ENCODE measurements at places on chromosomes 3 and 15. TPM values are rescaled to one million over a fixed set of nuclear protein-coding genes. Genes with fewer than 3 reads are reported as not detected.

The LINGO1 gene
- 4.5 TPM for total RNA-seq

The NRG4 gene
- 0.18 TPM for total RNA-seq

The ZNF385D gene
- total RNA-seq, result 7.8 TPM

DNA sequence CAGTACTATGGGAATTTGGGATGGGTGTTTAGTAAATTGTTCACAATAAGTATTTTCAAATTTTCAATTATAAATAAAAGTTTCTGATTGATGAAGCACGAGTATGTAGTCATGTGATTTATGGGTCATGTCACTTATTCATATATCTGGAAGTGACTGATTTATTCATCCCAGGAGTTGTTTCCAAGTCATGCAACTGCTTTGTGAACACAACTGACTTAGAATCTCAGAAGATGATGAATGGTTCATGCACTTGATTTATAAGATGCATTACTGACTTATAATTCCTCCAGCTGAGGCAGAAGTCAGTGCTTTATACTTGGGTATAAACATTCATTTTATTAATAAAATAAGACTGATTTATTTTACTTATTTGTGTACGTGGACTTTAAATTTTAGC is 137.8 kb upstream of the CBLB start:
- H3K4me3 ChIP-seq, result no peak overlapping the region
- no peaks in the 10 kb centered on the region for H3K27me3 ChIP-seq
- no peak for DNase-seq
- no peaks in the 10 kb centered on the region for H3K36me3 ChIP-seq
- H3K4me1 ChIP-seq, result peaks cover 18% of the 10 kb centered on the region
- peak overlapping the region; percentile 90 for H3K27ac ChIP-seq

The RBPMS2 gene
- total RNA-seq, result 10.6 TPM

DNA sequence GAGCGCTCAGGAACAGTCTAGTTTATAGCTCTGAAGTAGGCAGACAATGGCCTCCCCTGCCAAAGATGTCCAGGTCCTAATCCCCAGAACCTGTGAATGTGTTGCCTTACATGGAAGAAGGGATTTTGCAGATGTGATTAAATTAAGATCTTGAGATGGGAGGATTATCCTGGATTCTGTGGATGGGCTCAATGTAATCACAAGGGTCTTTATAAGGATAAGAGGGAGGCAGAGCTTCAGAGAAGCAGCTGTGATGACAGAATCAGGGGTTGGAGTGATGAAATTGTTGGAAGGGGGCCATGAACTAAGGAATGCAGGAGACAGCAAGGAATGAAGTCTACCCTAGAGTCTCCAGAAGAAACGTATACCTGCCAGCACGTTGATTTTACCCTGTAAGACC is 14.0 kb upstream of the GK5 start:
- H3K4me3 ChIP-seq, result no peak overlapping the region
- H3K27ac ChIP-seq, result no peak overlapping the region
- no peaks in the 10 kb centered on the region for H3K4me1 ChIP-seq
- no peaks in the 10 kb centered on the region for H3K36me3 ChIP-seq
- no peak for DNase-seq

The TPRG1 gene
- total RNA-seq, result 1.1 TPM

The HYAL1 gene
- total RNA-seq, result 0.27 TPM

The SLC9A9 gene
- 1.5 TPM for total RNA-seq

The DCP1A gene
- total RNA-seq, result 24.9 TPM

GRCh38 chr3:155747946-155748290 is 3.0 kb upstream of the PLCH1 start:
- H3K4me3 ChIP-seq, result no peak overlapping the region
- no peaks in the 10 kb centered on the region for H3K36me3 ChIP-seq
- DNase-seq, result no peak
- H3K27ac ChIP-seq, result no peak overlapping the region
- peaks cover 14% of the 10 kb centered on the region for H3K4me1 ChIP-seq

DNA sequence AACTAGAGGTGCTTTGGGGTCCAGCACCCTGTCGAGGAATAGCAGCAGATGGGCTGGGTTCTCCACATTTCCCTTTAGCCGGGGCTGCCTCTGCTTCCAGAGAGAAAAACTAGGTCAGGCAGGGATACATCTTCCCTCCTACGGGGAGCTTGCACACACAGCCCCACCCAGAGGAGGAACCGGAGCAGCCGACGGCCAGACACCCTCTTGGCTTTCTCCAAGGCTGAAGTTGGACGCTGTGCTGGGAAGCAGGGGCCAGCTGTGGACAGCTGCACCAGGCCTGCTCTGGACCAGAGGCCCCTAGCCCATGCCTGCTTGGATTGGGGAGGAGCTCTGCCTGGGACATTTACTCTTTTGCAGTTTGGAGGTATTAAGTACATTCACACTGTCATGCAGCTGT is 44.7 kb upstream of the NR2C2 start:
- no peak for DNase-seq
- no peak overlapping the region for H3K27ac ChIP-seq
- H3K36me3 ChIP-seq, result no peaks in the 10 kb centered on the region
- peaks cover 2% of the 10 kb centered on the region for H3K27me3 ChIP-seq
- H3K4me3 ChIP-seq, result no peak overlapping the region

GRCh38 chr3:141485641-141486495 is 959 bp upstream of the RASA2 start:
- peak overlapping the region; percentile 48 for H3K4me3 ChIP-seq
- H3K27me3 ChIP-seq, result no peaks in the 10 kb centered on the region
- H3K27ac ChIP-seq, result peak overlapping the region; percentile 73
- peaks cover 14% of the 10 kb centered on the region for H3K4me1 ChIP-seq
- no peaks in the 10 kb centered on the region for H3K36me3 ChIP-seq
- DNase-seq, result peak; percentile 83

The PARP15 gene
- total RNA-seq, result 0.22 TPM

DNA sequence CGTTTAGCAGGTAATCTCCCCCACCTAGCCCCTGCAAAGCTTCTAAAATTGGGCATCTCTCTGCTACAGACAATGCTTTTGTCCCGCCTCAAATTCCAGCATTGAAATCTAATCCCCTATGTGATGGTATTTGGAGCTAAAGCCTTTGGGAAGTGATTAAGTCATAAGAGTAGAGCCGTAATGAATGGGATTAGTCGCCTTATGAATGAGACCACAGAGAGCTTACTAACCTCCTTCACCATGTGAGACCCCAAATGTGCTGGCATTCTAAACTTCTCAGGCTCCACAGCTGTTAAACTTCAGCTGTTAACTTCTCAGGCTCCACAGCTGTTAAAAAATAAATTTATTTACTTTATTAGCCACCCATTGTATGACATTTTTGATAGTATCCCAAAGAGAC is 374.2 kb upstream of the BCHE start:
- no peaks in the 10 kb centered on the region for H3K4me1 ChIP-seq
- H3K4me3 ChIP-seq, result no peak overlapping the region
- no peak for DNase-seq
- no peaks in the 10 kb centered on the region for H3K36me3 ChIP-seq

GRCh38 chr3:38133209-38133556 is 3.7 kb downstream of the ACAA1 start:
- H3K4me1 ChIP-seq, result peaks cover 6% of the 10 kb centered on the region
- no peak for DNase-seq
- no peak overlapping the region for H3K4me3 ChIP-seq
- H3K36me3 ChIP-seq, result peaks cover 13% of the 10 kb centered on the region
- no peak overlapping the region for H3K27ac ChIP-seq

- H3K36me3 ChIP-seq, result no peaks in the 10 kb centered on the region
- H3K4me1 ChIP-seq, result no peaks in the 10 kb centered on the region
- H3K27me3 ChIP-seq, result no peaks in the 10 kb centered on the region
- H3K27ac ChIP-seq, result no peak overlapping the region
- DNase-seq, result peak; percentile 8
- no peak overlapping the region for H3K4me3 ChIP-seq
Observed at GRCh38 chr3:128322030-128323022, 144.4 kb downstream of the DNAJB8 start.

DNA sequence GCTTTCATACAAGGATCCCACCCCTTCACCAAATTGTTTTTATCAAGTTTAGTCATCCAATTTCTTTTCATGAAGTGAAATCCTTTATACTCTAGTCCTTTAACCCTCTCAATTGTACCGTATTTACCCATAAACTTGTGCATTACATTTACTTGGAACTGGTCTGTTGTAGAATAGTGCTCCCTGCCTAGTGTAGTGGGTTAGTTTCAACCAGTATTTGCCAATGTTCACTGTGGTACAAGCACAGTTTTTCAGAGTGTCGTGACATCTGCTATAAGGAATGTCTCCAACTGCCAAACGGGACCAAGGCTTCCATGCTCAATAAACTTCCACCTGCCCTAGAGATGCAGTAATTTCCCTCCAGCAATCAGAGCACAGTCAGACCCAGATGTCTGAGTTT is 211.9 kb downstream of the KCNAB1 start:
- no peaks in the 10 kb centered on the region for H3K27me3 ChIP-seq
- no peak for DNase-seq
- no peak overlapping the region for H3K27ac ChIP-seq
- H3K36me3 ChIP-seq, result no peaks in the 10 kb centered on the region
- no peak overlapping the region for H3K4me3 ChIP-seq

The NCKIPSD gene
- 18.3 TPM for total RNA-seq

DNA sequence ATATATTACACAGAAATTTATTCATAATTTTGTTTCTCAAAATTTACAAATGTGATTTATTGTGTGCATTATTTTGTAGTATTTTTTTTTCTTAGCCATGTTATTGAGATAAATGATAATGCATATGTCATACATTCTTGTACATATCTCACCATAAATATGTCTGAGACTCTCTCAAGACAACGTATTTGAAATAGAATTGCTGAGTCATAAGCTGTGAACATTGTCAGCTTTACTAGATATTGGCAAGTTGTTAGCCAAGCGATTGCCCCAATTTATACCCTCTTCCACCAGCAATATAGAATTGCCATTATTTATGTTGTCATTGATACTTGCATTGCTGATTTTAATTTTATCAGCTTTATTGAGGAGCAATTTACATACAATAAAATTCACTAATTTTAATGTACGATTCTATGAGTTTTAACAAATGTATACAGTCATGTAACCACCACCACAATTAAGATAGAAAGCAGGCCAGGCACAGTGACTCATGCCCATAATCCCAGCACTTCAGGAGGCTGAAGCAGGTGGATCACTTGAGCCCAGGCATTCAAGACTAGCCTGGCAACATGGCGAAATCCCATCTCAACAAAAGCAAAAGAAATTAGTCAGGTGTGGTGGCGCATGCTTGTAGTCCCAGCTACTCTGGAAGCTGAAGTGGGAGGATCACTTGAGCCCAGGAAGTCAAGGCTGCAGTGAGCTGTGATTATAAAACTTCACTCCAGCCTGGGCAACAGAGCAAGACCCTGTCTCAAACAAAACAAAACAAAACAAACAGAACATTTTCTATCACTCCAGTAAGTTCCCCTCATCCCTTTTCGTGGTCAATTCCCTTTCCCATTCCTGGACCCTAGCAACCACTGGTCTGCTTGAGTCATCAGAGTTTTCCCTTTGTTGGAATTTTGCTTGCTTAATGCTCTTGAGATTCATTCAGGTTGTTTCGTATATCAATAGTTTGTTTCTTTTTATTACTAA is 373.1 kb downstream of the MFSD1 start:
- H3K36me3 ChIP-seq, result no peaks in the 10 kb centered on the region
- peak; percentile 40 for DNase-seq
- H3K27me3 ChIP-seq, result no peaks in the 10 kb centered on the region

The SLC15A2 gene
- 0.19 TPM for total RNA-seq

The ARL6 gene
- 7.1 TPM for total RNA-seq

DNA sequence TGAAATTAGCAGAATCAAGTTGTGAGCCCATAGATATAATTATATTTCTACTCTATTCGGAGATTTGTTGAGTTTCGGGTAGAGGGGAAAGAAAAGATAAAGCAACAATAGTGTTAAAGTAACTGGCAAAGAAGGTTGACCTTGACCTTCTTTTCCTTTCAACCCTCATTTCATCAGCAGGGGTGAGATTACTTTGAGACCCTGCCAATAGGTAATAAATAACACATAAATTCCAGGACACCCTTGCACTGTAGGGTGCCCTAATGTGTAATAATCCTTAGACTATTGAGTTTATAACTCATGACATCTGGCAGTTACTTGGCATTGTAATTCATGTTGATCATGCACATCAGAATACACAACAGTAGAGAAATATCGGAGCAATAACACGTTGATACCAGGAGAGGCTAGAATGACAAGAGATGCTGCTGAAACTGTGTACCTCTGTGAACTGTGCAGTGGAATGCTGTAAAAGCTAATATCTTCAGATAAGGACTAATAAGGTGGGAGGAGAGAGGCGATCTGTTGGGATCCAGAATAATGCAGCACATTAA is 426.7 kb downstream of the ROBO2 start:
- H3K27ac ChIP-seq, result no peak overlapping the region
- DNase-seq, result no peak
- no peaks in the 10 kb centered on the region for H3K4me1 ChIP-seq

- no peak overlapping the region for H3K27ac ChIP-seq
- H3K4me3 ChIP-seq, result no peak overlapping the region
- no peaks in the 10 kb centered on the region for H3K36me3 ChIP-seq
- H3K27me3 ChIP-seq, result no peaks in the 10 kb centered on the region
- H3K4me1 ChIP-seq, result peaks cover 8% of the 10 kb centered on the region
Observed at GRCh38 chr3:108404368-108404767, 106.0 kb downstream of the MYH15 start.

DNA sequence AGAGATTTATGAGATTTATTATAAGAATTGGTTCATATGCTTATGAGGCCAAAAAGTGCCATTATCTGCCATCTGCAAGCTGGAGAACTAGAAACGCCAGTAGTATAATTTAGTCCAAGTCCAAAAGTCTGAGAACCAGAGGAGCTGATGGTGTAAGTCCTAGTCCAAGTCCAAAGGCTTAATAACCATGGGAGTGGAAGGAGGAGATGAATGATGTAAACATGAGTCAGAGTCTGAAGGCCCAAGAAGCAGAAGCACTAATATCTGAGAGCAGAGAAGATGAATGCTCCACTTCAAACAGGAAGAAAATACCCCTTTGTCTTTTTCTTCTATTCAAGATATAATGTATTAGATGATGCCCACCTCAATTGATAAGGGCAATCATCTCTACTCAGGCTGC is 185.7 kb downstream of the CGGBP1 start:
- no peaks in the 10 kb centered on the region for H3K4me1 ChIP-seq
- H3K27me3 ChIP-seq, result no peaks in the 10 kb centered on the region
- DNase-seq, result no peak
- H3K4me3 ChIP-seq, result no peak overlapping the region
- H3K27ac ChIP-seq, result no peak overlapping the region
- H3K36me3 ChIP-seq, result no peaks in the 10 kb centered on the region

The NPTN gene
- total RNA-seq, result 305 TPM

- no peak overlapping the region for H3K27ac ChIP-seq
- H3K4me3 ChIP-seq, result no peak overlapping the region
- no peaks in the 10 kb centered on the region for H3K36me3 ChIP-seq
- H3K27me3 ChIP-seq, result no peaks in the 10 kb centered on the region
- DNase-seq, result no peak
Observed at GRCh38 chr3:152760024-152760563, 74.8 kb upstream of the P2RY1 start.

DNA sequence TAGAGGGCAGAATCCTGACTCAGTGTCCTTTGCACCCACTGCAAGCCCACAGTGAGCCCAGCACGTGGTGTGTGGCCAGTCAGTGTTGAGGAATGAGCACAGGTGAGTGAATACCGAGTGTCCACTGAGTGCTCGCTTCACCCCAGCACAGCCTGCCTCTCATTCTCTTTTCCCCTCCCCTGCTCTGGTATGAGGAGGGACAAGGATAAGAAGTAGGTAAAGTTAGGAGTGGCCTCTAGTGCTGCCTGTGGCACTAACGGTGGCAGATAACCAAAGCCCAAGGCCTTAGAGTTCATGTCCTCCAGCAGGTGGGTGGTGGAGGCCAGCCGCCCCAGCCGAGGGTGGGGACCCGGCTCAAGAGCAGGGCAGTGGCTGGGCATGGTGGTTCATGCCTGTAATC is 38.0 kb downstream of the PRKCD start:
- DNase-seq, result no peak
- H3K36me3 ChIP-seq, result no peaks in the 10 kb centered on the region
- no peak overlapping the region for H3K27ac ChIP-seq

GRCh38 chr3:39469945-39470344 is 2.5 kb downstream of the MOBP start:
- no peak overlapping the region for H3K4me3 ChIP-seq
- H3K27me3 ChIP-seq, result no peaks in the 10 kb centered on the region
- H3K27ac ChIP-seq, result no peak overlapping the region
- H3K36me3 ChIP-seq, result no peaks in the 10 kb centered on the region
- H3K4me1 ChIP-seq, result no peaks in the 10 kb centered on the region
